ENCODE measurements at places on chromosomes 5 and 9.

DNA sequence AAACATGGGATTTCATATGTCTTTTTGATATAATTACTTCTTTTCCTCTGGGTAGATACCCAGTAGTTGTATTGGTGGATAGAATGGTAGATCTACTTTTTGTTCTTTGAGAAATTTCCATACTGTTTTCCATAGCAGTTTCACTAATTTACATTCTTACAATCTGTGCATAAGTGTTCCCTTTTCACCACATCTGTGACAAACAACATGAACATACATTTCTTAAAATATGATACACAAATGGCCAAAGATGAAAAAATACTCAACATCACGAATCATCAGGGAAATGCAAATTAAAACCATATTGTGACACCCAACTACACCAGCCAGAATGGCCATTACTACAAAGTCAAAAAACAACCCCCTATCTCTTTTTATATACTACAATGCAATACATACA is 1778.5 kb upstream of the ACO1 start:
- no peak for DNase-seq

DNA sequence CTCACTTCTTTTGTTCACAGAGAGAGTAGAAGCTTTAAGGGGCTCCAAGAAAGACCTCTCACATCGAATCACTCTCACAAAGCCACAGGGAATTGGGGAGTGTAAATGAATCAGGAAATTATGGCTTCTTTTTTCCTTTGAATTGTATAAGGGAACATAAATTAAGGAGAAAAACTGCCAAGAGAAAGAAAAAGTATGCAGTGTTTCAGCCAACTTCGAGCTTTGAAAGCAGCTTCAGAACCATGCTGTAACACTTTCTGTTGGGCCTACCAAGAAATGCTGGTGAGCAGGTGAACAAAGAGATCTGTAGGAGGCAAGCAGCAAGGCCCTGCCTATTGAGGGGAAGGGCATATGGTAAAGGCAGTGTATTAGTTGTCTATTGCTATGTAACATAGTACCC is 33.4 kb upstream of the CTNNA1 start:
- DNase-seq = no peak

DNA sequence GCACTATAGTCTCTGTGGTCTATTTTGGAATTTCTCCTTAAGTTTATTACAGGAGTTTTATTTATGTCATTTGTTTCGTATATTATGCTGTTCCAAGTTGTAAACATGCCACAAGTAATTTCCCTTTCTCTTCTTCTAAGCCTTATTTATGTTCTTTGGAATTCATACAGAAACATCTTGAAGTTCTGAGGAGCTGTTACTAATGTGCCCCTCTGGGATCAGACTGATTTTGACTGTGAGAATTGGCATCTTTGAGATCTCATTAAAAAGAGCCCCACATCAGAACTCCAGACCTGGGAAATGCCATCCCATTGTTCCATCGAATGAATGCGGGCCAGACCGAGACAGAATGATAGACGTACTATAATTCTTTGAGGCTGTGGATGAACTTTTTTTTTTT is 138.8 kb upstream of the CD180 start:
- no peak for DNase-seq

DNA sequence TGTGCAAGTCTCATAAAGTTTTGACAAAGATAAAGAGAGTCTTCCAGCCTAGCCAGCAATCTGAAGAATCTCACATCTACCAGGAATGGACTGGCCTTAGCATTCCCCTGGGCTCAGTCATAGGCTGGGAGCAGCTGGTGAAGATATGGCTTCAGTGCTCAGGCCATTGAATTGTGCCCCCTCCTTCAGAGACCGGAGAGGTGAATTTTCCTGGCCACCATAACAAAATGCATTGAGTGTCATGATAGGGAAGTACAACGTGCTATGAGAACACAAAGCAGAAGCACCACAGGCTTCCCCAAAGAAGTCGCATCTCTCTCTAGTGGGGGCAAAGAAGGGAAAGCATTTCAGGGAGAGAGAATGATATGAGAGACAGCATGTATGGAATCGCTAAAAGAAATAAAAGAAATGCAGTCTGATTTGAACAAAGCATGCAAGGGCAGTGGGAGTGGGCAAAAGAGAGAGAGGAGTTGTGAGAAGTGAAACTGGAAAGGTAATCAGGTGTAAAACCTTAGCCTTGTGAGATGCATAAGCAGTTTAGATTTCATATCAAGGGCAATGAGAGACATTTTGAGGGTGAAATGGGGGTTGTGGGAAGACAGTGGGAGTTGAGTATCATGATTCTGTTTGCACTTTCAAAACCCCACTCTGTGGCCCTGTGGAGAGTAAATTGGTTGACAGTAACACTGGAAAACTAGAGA is 57.1 kb upstream of the NMUR2 start:
- DNase-seq = no peak
